Panc1 (cell line): ENCODE measurements at places on chromosomes 13 and 19.

GRCh38 chr13:43545317-43545874 is 241.4 kb downstream of the ENOX1 start:
- DNase-seq = no peak

DNA sequence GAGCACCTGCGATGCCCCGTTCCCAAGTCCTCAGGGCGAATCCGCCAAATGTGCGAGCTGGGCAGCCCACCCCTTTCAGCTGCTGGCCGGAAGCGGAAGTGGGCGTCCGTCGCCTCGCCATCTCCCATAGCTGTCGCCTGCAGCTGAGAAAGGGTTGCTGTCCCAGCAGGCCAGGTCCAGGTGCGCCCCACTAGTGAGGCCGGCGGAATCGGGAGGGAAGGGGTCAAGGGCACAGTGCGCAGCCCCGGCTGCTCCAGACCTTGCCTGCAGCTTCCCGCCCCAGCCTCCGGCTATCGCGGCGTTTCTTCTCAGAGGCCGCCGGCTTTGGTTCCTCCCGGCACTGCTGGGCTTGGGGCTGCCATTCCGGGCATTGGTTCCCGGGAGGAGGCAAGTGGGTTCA is at the start of gene ZNF177:
ZNF177 (plus strand) TSS at position 109 of the 400 bp plus-strand sequence. CDS start 15,299 bp downstream, outside the sequence.
- no peak for DNase-seq

DNA sequence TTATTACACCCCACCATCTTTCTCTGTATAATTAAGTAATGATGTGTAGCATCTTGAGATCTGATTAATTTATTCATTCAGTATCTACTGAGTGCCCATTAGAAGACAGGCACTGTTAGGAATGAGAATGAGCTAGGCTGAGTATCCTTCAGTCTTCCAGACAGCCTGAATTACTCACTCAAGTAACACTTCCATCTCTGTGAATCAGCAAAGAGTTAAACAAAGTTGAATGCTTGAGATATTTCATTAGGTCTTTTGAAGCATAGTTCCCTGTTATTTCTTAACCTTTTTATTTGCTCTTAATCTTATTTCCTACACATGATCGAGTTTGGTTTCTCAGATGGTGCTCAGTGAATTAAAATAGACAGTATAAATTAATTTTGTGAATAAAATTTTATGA is 413.7 kb downstream of the DCT start:
- no peak for DNase-seq

- no peak for DNase-seq
These were observed 200.8 kb downstream of the RGCC start for GRCh38 chr13:41658057-41658661.

DNA sequence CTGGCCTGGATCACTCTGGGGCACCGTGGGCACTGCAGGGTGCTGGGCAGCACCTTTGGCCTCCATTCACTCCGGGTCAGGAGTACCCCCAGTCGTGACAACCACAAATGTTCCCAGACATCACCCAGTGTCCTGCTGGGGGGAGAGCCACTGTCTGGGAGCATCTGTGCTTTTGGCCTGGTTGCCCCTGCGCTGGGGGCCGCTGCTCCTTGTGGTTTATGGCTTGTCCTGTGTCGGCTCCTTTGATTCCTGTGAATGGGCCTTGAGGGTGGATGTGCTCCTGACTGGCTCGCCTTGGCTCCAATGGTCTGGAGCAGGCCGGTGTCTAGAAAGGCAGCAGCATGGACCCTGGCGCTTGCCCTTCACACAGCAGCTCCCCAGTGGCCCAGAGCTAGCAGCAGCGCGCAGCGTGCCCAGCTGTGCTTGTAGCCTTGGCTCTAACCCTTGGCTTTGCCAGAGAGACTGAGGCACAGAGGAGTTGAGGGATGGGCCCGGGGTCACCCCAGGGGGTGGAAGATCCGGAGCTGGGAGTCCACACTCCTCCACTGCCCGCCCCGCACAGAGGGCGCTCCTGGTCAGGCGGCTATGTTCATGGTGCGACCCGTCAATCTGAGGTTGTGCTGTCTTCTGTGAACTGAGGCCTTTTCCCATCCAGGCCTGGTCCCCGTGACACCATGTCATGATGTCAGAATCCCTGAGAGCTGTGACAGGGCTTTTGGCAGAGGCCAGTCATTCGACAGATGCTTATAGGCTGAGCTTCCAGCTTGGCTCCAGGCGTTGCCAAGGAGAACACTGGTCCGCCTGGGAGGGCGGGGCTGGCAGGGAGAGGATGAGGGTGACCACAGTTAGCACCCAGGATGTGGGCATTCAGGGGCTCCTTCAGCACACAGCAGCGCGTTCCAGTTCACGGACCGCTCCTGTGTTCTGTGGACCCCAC is 4.1 kb downstream of the DAZAP1 start:
- no peak for DNase-seq

DNA sequence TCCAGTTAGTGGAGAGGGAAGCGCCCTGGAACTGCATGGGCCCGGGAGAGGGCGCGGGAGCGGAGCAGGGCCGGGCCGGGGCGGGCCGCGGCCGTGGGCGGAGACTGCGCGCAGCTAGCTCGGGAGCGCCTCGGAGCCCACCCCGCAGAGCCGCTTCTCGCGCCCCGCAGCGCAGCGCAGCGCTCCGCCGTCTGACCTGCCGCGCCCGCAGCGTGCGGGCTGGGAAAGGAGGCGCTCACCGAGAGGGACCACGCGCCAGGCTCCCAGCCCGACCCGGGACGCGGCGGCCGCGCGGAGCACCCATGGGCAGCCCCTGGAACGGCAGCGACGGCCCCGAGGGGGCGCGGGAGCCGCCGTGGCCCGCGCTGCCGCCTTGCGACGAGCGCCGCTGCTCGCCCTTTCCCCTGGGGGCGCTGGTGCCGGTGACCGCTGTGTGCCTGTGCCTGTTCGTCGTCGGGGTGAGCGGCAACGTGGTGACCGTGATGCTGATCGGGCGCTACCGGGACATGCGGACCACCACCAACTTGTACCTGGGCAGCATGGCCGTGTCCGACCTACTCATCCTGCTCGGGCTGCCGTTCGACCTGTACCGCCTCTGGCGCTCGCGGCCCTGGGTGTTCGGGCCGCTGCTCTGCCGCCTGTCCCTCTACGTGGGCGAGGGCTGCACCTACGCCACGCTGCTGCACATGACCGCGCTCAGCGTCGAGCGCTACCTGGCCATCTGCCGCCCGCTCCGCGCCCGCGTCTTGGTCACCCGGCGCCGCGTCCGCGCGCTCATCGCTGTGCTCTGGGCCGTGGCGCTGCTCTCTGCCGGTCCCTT is at the start of gene MLNR:
MLNR (plus strand) TSS at position 303 of the 820 bp plus-strand sequence; CDS start at position 303, 0 bp downstream.
- DNase-seq = no peak

- no peak for DNase-seq
These were observed 10.2 kb upstream of the KPTN start for GRCh38 chr19:47494211-47494547.

DNA sequence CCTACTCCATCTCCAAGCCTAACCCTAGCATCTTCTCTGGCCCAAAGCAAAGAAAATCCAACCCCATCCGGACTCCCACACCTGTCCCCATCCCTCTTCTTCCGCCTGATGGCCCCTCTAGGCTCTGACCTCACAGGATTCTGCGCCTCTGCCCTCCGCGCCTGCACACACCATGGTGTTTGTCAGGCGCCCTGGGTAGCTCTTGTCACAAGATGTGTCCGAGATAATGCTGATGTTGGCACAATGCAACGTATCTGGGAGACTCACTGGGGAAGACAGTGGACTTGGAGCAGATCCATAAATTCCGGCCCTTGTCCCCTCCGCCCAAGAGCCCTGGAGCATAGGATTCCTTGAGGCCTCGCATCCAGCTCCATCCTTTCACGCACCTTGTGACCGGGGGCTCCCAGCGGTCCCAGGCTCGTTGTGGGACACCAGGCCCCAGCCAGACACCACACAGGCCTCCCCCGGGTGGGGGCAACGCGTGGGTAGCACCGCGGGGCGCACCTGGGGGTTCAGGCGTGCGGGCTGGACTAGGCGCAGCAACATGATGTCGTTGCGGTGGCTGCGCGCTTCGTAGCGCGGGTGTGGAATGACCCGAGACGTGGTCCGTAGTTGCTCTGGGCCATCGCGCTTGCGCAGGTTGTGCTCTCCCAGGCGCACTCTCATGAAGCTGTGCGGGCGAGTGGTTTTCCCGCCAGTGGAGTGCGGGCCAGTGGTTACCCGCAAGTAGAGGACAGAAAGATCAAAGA is 3.1 kb upstream of the KLK1 start:
- DNase-seq = no peak

GRCh38 chr19:14371301-14371821 is 9.9 kb upstream of the ADGRE5 start:
- DNase-seq = no peak

GRCh38 chr13:59172076-59172475 is 991.7 kb downstream of the DIAPH3 start:
- DNase-seq = no peak

- no peak for DNase-seq
These were observed 1.5 kb upstream of the HCN2 start for GRCh38 chr19:588093-588740.

GRCh38 chr13:93341517-93341916 is 114.9 kb downstream of the GPC6 start:
- no peak for DNase-seq

DNA sequence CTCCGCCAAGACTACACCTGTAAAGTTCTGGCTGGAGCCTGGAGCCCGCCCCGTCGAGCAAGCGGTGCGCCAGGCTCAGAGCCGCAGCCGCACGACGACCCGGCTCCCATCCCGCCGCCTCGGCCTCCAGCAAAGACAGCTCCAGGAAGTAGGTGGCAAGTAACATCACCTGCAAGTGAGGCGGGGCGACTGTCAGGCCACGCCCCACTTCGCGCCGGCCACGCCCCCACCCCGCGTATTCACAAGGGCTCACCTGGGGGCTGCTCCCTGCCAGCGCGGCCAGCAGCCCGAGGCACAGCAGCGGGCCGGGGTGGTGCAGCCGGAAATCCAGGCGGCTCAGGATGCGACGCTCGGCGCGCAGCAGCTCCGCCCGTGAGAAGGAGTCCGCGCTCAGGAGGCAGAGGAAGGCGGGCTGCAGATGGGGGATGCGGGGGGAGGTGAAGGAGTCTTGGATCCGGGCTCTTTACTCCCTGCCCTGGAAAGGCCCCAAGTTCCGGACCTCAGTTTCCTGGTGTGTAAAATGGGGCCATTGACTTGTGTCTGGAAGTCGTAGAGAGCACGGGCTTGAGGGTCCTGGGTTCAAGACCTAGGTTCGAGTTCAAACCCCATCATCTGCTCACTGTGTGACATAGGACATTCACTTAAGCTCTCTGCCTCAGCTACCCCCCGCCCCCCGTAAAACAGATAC is 3.2 kb downstream of the CCNP start:
- DNase-seq = no peak

- DNase-seq = no peak
These were observed 94.3 kb downstream of the NHLRC3 start for GRCh38 chr13:39132286-39133230.

GRCh38 chr13:23788459-23788858 is 100.7 kb downstream of the MIPEP start:
- DNase-seq = no peak

- no peak for DNase-seq
These were observed 23.3 kb downstream of the NOTCH3 start for GRCh38 chr19:15177269-15178116.

DNA sequence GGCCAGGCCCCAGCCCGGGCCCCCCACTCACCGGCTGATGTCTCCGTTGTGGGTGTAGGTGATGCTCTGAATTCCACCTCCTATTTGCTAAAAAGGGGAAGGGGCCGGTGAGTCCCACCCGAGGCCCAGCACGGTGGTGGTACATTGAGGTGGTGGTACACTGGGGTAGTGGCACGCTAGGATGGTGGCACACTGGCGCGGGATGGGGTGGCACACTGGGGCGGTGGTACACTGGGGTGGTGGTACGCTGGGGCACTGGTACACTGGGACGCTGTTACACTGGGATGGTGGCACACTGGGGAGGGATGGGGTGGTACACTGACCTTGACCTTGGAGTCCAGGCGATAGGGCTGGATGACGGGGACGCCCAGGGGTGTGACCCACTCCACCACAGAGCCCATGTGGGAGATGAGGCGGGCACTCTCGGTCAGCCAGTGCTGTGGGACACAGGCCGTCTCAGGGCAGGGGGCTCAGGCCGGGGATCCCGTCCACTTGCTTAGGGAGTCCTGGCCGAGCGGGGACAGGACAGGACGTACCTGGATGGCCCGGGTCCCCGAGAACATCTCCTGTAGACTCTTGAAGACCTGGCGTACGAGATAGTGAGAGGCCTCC is 14.6 kb downstream of the POLRMT start:
- DNase-seq = no peak

DNA sequence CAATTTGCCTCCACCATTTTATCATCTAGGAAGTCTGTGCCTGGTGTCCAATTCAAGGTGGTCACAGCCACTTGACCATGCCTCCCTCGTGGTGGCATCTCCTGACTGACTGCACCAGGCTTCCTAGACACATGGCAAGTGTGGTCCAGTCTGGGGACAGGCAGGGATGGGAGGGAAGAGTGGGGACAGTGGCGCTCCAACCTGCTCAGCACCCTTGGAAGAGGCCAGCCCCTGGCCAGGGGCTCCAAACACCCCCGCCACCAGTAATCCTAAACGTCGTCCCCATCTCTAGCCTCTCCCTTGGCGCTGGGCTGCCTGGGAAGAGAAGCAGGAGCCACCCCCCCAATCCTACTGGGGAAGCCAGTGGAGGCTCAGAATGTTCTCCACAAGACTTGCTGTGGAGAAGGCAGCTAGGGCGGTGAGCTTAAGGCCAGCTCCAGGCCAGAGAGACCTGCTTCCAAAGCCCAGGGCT is 2.7 kb downstream of the RPL36 start:
- DNase-seq = no peak

DNA sequence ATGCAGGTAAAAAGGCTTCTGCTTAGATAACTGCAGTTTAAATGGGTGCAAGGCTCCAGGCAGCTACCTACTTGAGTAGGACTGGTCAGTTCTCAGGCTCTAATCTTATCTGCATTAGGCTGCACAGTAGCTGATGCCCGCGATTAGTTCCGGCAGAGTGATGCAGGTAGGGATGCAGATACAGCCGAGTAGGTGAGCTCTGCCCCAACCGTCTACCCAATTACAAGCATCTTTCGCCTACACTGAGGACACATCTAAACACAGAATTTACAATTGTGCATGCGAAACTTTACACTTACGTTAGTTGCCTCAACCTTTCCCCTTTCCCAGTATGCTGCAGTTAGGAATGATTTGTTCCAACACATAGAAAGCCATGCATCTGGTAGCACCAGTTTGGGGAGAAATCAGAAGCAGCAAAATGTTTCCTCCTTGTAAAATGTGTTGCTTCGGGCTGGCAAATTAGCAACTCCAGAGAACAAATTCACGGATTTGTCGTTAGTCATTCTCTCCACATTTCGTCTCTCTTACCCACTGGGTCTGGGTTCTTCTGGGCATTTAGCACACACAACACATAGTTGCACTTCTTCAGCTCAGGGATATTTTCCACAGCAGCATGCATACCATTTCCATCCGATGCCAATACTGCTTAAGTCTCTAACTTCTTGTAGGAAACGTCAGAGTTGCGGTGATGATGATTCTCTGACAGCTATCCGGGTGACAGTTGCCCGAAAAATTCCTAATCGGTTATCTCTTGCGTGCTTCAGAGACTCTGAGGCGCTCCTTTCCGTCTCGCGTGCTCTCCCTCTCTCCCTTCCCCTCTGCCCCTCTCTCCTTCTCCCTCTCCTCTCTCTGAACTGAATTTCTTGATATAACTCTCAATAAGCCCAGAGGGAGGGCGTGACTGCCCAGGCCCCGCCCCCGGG is at the start of gene PCDH9:
PCDH9 (minus strand) TSS at position 856 of the 923 bp plus-strand sequence. CDS start 1,896 bp downstream, outside the sequence.
- no peak for DNase-seq
